ENCODE measurements at places on chromosomes 1 and 21. TPM values are rescaled to one million over a fixed set of nuclear protein-coding genes. Genes with fewer than 3 reads are reported as not detected.

DNA sequence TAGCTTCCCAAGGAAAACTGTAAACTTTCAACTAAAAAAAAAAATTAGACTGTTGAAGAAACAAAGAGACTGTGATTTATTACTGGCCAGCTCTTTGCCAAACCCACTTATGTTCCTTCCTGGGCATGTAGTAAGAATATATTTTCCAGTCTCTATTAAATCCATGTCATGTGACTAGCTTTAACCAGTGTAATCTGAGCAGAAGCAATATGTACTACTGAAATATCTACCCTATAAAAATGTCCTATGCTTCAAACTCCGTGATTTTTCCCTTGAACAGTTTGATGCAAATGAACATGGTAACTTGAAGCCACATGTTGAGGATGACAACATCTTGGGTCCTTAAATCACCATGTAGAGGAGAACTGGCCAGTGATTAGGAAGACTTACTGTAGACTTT is 144.5 kb downstream of the NTMT2 start:
- no peak for DNase-seq

DNA sequence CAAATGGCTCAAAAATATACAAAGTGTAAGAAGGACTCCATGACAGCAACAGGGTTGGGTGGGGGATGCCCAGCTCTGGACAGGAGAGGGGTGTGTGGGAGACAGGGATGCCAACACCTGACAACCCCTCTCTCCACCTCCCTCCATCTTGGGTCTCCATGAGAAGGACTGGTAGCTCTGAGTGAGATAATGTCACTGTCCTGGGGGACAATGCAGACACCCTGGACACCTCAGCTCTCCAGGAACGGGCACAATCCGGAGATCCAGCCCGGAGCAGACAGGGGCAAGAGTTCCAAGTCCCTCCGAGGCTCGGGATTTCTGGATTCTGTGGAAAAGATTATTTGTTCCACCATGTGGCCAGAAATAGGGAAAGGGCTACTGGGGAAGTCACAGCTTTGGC is 122.5 kb downstream of the GLIS1 start:
- DNase-seq = no peak

DNA sequence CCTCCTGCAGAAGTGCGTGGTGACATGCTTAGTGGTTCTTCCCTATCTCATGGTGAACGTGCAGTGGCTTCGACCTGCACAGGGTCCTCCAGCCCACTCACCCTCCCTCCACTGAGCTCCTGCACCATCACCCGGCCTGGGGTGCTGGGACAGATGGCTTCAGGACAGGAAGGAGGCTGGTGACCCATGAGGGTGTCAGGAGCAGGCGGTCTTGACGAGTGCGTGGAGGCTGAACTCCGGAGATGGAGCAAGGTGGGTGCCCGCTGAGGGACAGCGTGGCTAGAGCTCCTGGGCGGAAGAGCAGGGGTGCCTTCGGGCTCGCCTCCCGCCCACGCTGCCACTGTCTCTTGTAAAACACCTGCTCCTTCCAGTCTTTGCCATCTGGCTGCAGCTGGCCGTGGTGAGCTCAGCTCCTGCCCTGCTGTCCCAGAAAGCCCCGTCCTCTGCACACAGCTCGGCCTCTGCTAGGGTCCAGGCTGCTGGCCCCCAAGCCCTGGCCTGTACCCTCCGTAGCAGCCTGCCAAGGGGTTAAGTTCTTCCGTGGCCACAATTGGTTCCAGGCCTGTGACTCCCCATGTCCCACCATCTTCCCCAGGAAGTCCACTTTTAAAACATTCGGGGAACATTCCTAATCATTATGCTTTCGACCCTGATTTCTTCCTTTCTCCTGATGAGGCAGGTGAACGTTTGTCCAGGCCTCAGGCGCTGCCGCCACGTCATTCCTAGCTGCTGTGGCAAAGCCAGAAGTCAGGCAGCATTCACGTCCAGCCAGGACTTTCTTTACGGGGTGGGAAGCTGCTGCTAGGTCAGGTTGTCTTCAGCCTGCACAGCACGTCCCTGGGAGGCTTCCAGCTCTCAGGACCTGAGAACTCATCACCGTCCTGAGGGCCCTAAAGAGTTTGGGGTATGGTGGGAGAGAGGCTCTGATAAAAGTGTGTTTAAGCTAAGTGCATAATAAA is 8.1 kb downstream of the KRTAP10-1 start:
- DNase-seq = no peak

GRCh38 chr1:50658459-50659076 is 235.3 kb upstream of the DMRTA2 start:
- no peak for DNase-seq

- no peak for DNase-seq
Measured at GRCh38 chr21:44473915-44474555, 18.7 kb downstream of the LRRC3 start.

DNA sequence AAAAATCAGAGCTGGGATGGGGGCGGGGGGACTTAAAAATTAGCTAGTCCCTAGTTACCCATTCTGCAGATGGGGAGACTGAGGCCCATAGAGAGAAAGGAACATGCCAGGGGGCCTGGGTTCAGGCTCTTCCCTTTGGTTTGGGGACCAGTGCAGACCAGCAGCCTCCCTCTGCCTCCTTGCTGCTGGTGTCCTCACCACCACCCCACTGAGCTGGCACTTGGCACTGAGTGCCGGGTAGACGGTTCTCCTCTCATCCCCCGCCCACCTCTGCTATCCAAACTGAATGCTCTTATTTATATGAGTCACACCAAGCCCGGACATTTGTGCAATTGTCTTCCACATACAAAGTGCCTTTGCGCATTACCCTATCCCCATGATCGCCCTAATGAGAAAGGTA is 39.2 kb downstream of the CAMK2N1 start:
- no peak for DNase-seq

DNA sequence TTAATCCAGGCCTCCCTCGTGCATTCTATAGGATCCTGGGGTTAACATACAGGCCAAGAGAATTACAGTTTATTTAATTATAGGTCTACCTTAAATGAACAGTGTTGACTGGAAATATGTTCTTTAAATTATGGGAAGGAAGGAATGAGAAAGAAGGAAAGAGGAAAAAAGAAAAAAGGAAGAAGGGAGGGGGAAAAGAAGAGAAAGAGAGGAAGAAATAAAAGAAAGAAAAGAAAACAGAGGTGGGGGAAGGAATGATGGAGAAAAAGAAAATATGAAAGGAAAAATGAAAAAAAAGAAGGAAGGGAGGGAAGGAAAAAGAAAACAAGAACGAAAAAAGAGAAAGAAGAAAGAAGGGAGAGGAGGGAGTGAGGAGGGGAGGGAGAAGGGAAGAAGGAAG is 38.5 kb downstream of the WNT9A start:
- no peak for DNase-seq

DNA sequence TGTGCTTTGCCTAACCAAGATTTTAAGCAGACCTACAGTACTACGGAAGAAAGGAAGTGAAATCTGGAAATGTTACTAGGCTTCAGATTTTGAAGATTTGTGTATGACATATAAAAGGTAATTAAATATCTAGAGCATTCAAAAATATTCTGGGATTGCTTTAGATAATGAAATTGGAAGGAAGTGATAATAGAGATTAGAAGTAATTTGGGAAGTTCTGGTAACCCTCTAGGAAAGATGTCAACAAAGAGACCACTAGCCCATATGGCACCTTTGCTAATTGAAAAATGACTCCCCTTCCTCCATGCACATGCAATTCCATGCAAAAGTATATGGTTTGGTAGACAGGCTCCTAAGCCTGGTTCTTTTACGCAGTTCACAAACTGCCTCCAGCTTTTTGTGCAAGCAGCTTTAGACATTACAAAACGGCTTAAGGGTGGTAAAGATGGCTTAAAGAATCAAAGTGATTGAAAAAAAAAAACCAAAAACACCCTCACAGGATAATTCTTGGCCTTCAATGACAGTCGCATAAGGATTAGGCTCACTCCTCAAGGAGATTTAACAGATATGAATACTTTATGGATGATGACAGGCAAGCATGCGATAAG is 81.8 kb downstream of the LRRC7 start:
- DNase-seq = no peak

DNA sequence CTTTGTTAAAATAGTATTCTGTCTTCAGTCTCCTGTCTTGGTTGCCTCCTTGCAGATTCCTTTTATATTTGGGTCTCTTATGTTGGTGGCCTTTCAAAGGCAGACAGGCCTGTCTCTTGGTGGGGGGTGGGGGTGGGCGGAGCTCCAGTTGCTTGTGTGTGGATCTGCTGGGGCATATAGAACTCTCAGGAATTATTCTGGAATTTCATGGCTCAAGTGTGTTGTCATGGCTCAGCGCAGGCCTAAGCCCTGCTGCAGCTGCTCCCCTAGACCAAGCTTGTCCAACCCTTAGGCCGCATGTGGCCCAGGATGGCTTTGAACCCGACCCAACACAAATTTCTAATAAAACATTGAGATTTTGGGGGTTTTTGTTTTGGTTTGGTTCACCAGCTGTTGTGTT is 8.0 kb downstream of the C1orf35 start:
- no peak for DNase-seq

DNA sequence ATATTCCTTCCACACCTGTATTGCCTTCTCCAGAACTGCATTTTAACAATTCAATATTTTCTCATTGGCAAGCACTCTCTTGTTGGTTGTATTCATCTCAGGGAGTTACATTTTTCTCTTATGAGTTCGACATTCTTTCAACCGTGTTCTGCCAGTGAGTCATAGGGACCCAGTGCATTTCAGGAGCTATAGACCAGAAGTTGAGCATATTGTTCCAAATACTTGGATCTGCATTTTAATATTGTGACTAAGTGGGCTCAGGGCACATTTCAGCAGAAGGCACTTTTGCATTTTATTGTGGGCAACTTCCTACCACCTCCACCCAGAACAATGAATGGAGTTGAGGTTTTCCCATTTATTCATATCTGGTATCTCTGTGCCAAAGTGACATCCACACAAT is 132.8 kb downstream of the TNFSF18 start:
- no peak for DNase-seq

DNA sequence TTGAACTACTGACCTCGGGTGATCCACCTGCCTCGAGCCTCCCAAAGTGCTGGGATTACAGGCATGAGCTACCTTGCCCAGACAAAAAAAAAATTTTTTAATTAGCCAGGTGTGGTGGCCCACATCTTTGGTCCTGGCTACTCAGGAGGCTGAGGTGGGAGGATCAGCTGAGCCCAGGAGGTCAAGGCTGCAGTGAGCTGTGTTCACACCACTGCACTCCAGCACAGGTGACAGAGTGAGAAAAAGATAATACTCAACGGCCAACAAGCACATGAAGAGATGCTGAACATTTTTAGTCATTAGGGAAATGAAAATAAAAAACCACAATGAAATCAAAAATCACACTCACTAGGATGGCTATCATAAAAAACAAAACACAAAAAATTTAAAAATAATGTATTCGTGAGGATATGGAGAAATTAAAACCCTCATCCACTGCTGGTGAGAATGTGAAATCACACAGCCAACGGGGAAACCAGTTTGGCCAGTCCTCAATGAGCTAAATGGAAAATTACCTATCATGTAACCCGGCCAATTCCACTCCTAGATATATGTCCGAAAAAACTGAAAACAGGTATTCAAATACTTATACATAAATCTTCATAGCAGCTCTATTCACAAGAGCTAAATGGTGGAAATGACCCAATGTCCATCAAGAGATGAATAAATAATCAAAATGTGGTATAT is 41.2 kb downstream of the ENAH start:
- DNase-seq = no peak

DNA sequence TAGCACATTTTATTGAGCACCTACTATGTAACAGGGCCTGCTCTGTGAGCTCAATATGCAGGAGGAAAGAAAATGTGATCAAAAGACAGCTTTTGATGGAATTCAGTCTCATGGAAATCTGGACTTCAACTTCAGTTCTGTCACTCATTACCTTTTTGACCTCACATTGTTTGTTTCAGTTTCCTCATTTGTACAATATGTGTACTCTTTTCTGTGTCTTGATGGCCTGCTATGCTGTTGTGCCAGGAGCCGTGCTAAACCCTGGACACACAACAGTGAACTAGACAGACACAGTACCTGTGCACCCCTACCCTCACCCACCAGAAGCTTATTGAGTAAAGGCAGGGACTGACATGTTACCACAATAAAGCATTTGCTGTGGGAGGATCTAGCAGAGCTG is 162.9 kb upstream of the FGGY start:
- no peak for DNase-seq

DNA sequence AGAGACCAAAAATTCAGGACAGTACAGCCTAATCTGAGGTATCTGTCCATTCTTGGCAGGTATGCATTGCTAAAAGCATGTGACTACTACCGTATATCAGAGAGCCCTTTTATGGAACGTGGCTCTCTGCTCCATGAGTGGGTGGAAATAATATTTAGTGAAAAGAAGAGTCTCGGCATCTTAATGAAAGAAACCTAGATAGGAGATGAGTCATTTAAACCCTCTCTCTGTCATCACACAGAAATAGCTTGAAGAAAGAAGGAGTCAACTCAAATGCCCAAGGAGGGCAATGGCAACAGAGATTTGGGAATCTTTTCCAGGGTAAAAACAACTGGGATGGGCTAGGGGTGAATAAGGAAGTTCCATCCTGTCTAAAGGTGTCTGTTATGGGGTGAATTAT is 528.2 kb downstream of the SMYD3 start:
- DNase-seq = no peak

- DNase-seq = no peak
Measured at GRCh38 chr1:235107368-235108184, 21.1 kb downstream of the TOMM20 start.

GRCh38 chr1:39427374-39427773 is 64.1 kb upstream of the BMP8A start:
- DNase-seq = no peak

DNA sequence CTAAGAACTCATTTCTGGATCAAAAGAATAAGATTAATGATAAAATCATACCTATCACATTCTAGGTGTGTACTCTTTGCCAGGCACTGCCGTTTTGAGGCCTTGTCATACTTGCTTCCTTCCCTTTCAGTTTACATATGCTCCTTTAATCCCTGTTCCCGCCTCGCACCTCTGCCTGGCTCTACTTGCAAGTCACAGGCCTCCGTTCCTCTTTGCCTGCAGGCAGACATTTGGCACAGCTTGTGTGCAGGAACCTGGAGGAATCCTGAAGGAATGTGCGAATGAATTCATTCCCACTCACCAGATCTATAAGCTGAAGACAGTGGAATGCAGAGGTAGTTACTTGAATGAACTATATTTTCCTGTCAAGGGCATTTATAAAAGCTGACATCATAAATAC is 13.8 kb downstream of the WLS start:
- no peak for DNase-seq

DNA sequence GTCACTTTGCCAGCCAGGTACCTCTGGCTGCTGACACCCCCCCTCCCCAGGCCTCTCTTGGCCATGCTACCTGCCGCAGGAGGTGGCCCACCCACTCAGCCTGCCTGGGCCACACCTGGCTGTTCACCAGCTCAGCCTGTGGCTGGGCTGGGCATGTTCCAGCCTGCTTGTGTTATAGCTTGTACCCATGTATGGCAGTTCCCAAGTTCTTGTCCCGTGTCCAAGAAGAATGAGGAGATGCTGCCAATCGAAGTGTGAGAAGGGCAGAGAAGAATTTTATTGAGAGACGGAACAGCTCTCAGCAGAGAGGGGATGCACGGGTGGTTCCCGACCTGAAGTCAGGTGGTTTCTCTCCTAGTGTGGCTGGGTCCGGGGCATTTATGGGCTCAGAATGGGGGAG is 3.9 kb upstream of the MMEL1 start:
- DNase-seq = peak; percentile 28

Gene RNF207
- not detected for total RNA-seq

Gene BOLA1
- total RNA-seq = 10.2 TPM

Gene SMCP
- not detected for total RNA-seq

Gene EFCAB7
- 10.4 TPM for total RNA-seq
